ENCODE measurements at places on chromosomes 4 and X.

- no peak for DNase-seq
Measured at GRCh38 chr4:154078504-154079350, 289.8 kb upstream of the SFRP2 start.

DNA sequence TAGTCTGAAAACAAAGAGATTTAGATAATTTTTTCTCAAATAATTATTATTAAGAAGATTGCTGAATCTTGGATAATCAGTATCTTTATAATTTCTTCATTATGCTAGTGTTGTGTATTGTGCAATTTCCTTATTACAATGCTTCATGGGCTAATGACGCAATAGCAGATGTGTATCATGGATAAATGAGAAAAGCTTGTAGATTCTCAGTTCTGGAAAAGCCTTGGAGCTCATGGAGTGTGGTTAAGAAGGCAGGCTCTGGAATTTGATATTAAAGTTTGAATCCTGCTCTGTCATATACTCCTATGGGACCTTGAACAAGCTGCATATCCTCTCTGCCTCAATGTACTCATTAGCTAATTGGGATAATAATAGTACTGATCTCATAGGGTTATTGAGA, 18.9 kb upstream of the CXCL8 start:
- DNase-seq: no peak

DNA sequence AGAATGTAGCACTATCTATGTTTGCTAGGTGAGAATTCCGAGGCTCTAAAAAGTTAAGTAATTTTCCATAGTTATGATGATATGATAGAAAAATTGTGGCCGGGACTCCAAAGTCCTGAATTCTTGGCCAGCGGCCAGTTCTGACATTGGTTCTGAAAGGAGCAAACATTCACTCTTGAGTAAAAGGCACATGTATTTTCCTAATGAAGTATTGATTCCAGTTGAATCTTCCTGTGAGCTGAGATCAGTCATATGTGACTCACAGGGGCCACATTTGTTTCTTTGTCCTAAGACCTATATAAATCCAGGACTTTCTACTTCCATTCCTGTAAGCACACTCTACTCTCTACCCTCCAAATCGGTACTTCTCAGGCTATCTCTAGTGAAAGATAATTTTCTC, 349.9 kb downstream of the BMPR1B start:
- DNase-seq: no peak

GRCh38 chr4:15186149-15186548, 183.9 kb downstream of the CPEB2 start:
- DNase-seq: no peak

DNA sequence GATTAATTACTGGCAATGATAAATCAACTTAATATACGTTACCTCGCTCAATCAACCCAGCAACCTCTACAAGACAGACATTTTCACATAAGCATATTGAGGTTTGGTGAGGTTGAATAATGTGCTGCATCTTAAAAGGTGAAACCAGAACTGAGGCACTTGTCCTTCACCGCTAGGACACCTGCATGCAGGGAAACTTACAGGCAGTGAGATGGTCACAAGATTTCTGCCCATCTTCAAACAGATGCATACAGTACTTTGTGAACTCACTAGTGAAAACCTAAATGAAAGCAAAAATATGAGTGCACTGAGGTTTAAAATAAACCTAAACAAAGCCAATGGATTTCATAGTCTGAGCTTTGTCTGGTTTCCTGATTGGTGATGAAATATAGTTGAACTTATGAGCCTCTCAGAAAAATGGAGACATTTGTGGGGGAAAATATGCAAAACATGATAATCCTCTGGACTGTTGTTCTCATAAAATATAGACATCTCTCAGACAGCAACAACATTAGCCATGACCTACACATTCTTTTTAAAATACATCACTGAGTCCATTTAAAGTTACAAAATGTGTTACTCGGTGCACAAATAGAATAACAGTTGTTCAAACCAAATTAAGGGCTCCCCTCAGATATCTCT, 20.9 kb upstream of the PRSS12 start:
- DNase-seq: no peak

DNA sequence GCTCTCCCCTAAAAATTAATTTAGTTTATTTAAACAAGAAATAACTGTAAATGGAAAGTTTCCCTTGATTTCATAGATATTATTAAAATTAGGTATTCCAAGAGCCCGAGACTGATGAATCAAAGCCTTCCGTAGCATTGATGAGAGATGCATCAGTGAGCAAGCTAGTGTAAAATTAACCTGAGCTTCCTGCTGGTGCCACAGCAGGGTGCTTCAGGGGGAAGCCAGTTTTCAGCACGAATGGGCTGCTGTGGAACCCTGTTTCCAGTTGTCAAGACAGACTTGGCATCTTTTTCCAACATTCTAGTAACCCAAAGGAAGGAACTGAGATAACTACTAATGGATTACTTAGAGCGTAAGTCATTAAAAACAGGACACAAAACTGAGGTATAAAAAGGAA, 221.7 kb downstream of the RBMX2 start:
- DNase-seq: no peak

DNA sequence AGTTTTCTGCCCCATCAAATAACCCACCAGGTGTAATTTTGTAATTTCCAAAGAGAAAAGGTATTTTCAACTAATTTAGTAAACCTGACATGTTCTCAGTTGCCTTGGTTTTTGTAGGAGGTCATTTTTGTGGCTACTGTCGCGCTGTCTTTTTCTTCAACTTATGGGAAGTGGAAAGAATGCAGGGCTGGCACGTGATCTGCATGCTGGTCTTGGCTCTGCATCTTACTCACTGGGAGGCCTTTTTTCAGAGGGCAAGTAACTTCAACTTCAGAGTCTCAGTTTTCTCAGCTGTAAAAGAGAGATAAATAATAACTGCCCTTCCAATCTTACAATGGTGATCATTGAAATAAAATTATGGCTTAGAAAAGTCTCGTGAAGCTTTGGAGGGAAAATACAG, 109.9 kb upstream of the SMIM10 start:
- no peak for DNase-seq

GRCh38 chrX:101210630-101211029, 9.0 kb upstream of the DRP2 start:
- DNase-seq: no peak

- no peak for DNase-seq
Measured at GRCh38 chrX:43745938-43746721, 90.0 kb downstream of the MAOA start.

GRCh38 chr4:36786519-36786918, 458.0 kb upstream of the NWD2 start:
- no peak for DNase-seq

- no peak for DNase-seq
Measured at GRCh38 chr4:5211282-5211839, 160.1 kb downstream of the STK32B start.
